ENCODE measurements at places on chromosomes 12 and 14.

GRCh38 chr14:56896922-56897321 lies 86.6 kb upstream of the OTX2 start:
- DNase-seq: peak; percentile 14

DNA sequence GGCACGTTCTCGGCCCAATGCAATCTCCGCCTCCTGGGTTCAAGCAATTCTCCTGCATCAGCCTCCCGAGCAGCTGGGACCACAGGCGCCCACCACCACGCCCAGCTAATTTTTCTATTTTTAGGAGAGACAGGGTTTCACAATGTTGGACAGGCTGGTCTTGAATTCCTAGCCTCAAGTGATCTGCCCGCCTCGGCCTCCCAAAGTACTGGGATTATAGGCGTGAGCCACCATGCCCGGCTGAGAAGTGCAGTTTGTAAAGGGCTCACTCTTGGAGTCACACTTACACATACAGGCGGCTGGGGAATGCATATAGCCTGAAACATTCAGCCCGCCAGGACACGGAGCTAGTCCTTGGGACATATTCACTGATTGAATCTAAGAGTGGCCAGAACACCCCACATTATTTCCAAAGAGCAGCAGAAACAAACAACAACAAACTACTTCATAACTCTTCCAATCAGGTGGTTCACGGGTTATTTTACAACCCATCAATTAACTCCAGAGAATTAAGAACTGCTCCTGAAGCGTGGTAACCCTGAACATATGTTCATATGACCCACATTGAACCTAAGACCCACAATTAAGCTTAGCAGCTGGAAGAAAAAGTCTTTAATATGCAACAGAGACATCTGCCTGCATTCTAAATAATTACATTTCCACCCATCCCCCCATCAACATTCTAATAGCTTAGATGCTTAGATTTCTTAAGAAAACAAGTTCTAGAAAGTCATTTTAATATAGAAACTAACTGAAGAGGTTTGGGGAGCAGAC lies 49.2 kb downstream of the SSH1 start:
- no peak for DNase-seq

GRCh38 chr12:25005376-25005775 lies 56.5 kb upstream of the BCAT1 start:
- no peak for DNase-seq

DNA sequence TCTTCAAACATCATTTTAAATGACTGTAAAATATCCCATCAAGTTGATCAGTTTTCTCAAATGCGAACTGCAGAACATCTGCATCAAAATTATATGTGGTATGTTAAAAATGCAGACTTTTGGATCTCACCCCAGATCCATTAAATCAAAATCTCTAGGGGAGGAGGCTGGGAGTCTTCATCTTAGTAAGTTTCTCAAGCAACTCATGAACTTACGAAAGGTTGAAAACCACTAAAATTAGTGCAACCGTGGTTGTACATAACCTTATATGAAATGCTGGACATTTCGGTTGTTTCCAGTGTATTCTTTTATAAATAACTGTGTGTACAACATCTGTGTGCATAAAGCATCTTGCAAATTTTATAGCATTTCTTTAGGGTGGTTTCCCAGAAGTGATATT lies 39.2 kb downstream of the ZFP36L1 start:
- no peak for DNase-seq

DNA sequence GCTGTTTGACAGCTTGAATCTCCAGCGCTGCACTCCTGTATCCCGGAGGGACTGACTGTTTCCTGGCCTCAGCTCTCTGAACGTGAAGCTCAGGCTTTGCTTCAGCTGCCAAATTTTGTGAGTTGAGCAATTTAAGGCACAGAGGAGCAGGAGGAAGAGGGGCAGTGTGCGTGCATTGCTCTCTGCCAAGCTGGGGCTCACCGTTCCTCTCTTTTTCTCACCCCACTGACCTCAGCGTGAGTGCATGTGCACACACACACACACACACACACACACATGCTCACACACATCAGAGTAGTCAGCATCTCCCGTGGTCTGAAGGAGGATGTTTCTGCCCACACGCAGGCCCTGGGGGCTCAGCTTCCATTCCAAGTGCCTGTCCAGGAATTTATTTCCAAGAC lies 27.8 kb upstream of the BDKRB2 start:
- peak; percentile 96 for DNase-seq

- DNase-seq: peak; percentile 45
Measured at GRCh38 chr12:26017484-26018211, 59.2 kb downstream of the RASSF8 start.

DNA sequence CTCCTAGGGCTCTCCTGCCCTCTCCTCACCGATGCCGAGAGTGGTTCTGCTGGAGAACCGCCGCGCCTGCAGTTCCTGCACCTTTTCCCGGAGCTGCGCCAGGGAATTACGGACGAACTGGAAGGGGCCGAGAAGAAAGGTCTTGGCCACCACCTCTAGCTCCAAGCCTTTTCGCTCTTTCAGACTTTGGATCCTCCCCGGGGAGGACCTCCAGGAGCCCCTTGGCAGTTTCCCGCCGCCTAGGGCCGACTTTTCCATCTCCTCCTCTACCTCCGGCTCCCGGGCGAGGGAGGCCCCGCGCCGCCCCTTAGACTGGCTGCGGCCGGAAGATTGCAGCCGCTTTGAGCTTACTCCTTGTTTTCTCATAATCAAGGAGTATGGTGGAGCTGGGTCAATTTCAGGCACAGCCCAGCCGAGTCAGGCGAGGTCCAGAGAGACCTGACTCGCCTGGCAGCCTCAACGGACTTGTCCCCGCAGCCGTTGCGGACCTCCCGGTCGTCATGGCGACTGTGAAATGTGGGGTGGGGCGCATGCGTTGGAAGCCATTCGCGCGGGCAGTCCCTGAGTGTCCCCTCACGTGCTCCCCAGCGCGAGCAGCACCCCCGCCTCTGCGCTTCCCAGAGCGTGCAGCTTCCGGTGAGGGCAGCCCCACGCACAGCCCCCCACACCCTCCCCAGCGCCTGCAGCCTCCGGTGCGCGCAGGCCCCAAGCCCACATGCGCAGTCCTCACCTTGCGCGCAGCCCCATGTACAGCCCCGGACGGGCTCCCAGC lies at the start of gene DPY19L2:
DPY19L2 (minus strand) TSS at position 466 of the 772 bp plus-strand sequence; CDS start at position 366, 100 bp downstream.
- DNase-seq: no peak

DNA sequence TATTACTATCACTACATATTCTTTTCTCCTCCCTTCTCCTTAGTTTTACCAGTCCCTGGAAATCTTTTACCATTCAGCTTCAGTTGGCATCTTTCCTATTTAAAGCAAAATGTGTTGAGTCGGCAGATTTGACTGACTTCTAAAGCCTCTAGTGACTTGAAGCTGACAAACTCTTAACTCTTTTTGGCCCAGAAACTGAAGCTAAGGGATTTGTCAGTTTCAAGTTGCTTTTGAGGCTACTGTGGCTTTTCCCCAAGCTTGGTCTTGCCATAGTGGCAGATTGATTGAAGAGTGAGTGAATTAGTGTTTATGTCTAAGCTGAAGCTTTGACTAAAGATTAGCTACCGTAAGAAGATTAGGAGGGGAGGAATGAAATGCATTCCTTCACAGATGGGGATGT lies 104.0 kb downstream of the ETNK1 start:
- DNase-seq: no peak

- DNase-seq: no peak
Measured at GRCh38 chr12:82609234-82609914, 77.3 kb upstream of the TMTC2 start.

DNA sequence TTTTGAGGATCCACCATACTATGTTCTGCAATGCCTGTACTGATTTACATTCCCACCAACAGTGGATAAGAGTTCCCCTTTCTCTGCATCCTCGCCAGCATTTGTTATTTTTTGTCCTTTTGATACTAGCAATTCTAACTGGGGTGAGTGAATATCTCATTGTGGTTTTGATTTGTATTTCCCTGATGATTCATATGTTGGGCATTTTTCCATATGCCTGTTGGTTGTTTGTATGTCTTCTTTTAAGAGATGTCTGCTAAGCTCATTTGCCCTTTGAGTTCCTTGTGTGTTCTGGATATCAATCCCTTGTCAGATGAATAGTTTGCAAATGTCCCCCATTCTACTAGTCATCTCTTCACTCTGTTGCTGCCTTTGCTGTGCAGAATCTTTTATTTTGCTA lies 49.0 kb upstream of the MSRB3 start:
- DNase-seq: peak; percentile 43

DNA sequence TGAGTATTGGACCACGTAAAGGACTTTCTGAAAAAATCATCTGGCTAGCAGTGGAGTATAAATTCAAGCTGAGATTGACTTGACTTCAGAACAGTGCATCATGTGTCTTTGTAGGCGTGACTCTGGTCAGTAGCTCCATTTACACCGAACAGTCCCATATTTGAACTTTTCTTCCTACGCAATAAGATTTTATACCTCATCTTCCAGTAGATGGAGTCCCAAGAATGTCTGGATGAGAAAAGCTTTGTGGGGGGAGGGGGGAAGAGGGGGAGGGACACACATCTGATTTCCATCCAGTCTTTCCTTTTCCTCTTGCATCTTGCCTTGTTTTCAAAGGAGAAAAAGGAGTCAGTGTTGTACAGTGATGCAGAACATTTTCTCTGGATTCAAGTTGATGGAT lies 241.0 kb downstream of the EMP1 start:
- DNase-seq: peak; percentile 92

DNA sequence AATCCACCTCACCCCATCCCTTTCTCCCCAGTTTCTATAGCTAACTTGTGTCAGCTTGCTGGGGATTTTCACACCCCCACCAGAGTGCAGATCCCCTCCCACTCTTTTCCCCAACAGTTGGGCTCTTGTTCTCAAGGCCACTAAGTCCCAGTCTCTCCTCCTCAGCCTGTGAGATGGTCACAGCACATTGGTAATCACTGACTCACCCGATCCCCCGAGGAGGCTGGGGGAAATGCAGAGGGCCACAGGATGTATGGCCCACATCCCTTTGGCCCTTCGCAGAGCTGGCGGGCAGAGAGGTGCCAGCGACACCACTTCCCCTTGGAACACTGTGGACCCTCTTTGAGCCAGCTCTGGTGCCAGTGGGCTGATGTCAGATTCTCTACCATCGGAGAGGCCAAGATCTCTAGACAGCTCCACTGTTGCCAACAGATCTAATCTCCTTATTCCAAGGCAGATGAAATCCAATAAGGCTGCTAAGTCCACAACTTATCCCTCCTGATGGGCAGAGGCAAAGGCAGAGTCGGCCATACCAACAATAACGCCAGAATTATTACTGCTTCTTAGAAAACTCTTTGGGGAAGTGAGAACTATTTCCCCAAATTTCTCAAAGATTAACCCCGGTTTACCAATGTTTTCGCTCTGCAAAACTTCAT lies 1.6 kb downstream of the FMNL3 start:
- peak; percentile 91 for DNase-seq

GRCh38 chr12:29739279-29739991 lies 44.3 kb downstream of the TMTC1 start:
- DNase-seq: no peak

- DNase-seq: no peak
Measured at GRCh38 chr14:53741479-53742232, 215.0 kb downstream of the BMP4 start.

GRCh38 chr14:104334424-104335161 lies 196.2 kb downstream of the KIF26A start:
- DNase-seq: no peak

- DNase-seq: no peak
Measured at GRCh38 chr12:28938056-28938455, 211.0 kb upstream of the FAR2 start.

- DNase-seq: no peak
Measured at GRCh38 chr12:128557231-128557630, 266.5 kb downstream of the SLC15A4 start.

- DNase-seq: no peak
Measured at GRCh38 chr12:80715713-80716249, 931 bp upstream of the MYF5 start.

DNA sequence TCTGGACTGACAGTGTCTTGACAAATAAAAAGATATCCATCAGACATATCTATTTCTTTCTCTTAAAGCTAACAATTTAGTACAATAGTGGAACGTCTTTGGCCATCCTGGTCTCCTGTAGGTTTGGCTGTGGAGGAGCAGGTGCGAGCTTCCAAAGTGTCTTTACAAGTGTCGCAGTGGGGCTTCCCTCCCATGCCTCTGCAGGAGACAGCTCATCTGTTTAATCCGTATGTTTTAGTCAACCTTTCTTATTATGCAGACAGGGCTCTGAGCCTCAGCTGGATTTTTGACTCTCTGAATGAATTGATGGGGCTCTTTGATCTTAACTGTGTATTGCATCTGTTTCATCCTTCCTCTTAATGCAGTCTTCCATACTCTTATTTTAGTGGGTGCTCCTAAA lies 57.5 kb downstream of the RMST start:
- no peak for DNase-seq
